ENCODE measurements at places on chromosomes 6 and 20.

DNA sequence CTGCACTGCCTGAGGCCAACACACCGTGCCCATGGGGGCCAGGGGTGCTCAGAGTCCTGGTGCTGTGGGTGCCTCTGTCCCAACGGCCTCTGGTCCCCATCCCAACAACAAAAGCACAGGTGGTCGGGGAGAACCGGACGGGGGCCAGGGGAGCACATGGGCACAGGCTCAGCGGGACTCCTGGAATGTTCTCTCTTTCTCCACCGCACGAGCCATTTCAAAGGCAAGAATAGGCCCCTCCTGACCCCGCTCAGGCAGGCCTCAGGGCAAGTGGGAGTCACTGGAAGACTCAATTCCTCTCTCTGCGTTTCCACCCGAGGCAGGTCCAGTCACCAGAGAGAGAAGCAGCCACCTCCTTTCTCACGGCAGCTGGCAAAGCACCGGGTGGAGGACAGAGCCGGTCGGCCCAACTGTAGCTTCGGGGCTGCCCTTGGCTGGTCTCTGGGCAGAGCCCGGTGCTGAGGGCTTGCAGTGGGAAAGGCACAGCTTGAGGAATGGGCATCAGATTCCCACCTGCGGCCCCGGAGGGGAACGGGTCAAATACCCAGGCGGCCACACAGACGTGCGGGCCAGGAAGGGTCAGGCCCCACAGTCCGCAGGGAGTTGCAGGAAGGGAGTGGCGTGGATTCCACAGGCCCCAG is 55.2 kb downstream of the KCNQ2 start:
- no peak for DNase-seq

DNA sequence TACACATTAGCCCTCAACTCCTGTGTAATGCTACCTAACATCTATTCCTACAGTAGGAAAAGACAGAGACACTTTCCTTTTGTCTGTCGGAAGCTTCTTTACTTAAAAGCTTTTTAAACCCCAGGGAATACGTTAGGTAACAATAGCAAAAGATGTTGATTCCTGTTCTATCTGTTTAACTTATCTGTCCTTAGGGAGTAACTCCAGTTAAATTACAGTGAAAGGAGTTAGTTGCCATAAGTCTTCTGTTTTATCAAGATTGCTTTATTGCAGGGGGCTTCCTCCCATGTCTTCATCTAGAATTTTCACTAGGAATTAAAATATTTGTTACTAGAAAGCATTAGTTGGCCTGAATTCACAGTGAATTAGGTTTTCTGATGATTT is 26.2 kb downstream of the TOP1 start:
- no peak for DNase-seq

GRCh38 chr20:7497985-7498384 is 442.3 kb downstream of the HAO1 start:
- DNase-seq = no peak

GRCh38 chr6:80003826-80004172 is 650 bp upstream of the TTK start:
- no peak for DNase-seq

DNA sequence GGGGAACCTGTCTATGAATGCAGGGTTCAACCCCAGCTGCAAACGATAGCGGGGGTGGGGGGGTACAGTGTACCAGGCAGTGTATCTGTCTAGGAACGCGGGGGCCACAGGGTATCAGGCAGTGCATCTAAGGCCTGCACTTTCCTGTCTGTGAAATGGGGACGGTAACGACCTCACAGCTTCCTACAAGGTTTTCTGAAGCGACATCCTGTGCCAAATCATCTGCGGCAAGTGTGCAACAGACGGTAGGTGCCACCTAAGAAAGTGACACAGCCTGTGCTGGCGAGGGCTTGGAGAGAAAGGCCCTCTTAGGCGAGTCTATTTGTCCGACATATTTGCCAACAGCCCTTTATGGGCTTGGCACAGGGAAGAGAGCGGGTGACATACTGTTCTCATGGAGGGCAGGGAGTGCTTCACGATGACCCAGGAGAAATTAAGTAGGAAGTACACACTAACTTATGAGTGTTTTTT is 3.8 kb downstream of the DIDO1 start:
- no peak for DNase-seq

GRCh38 chr6:118317581-118318563 is 230.2 kb upstream of the PLN start:
- no peak for DNase-seq

GRCh38 chr20:11047559-11047958 is 373.8 kb upstream of the JAG1 start:
- DNase-seq = no peak

DNA sequence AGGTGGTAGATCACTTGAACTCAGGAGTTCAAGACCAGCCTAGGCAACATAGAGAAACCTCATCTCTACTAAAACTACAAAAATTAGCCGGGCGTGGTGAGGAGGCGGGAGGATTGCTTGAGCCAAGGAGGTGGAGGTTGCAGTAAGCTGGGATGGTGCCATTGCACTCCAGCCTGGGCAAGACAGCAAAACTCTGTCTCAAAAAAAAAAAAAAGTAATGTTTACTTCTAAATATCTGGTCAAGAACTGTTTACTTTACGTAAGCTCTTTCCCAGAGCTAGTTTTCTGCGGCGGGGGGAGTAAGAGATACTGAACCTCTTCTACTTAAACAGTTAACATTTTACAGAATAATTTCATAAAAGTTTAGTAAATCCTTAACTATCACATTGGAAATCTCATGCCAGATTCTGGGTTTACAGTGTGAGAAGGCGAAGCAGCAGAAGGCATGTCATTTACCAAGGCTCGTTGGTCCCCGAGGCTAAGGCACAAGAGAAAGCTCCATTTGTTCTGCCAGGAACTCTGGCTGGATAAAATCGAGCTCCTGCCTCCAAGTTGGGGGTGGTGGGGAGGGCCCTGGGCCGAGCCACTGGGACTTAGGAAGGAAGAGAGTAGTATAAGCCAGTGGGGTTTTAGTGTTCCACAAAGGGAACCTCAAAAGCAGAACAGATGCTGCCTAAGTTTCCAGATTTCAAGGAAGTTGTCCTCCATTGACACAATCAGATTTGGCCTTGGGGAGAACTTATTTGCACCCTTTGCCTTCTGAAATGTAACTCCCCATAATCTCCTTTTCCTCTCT is 41.7 kb downstream of the ARFGEF2 start:
- no peak for DNase-seq

DNA sequence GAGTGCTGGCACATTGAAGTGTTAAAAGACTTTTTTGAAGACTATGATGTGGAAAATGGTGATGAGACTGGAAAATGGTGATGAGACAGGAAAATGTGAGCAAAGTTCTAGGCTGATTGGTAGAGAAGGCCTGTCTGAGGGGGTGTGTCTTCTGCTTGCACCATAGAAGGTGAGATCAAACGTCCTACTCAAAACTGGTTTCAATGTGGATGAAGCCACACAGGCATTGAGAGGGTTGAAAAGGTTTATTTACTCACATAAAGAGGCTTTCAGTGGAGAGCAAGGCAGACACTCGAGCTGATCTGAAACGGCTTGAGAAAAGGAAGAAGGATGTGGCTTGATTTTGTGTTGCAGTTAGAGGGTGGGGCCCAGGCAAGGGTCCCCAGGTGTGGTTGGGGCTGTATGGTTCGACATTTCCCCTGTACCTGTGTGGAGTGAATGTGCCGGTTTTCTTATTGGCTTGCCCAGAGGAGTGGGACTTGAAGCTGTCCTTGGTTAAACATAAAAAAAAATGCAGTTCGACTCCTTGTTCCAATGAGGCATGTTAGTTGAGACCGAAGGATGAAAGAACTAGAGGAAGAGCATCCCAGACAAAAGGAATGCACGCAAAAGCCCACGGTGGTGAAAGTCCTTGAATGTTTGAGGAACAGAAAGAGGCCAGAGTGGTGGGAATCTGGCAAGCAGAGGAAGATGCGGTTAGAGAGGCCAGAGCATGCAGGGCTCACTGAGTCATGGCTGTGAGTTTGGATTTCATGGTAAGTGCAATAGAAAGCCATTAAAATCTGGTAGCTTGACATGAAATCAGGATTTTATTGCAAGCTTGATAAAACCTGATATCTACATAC is 172.3 kb downstream of the EPM2A start:
- DNase-seq = no peak

DNA sequence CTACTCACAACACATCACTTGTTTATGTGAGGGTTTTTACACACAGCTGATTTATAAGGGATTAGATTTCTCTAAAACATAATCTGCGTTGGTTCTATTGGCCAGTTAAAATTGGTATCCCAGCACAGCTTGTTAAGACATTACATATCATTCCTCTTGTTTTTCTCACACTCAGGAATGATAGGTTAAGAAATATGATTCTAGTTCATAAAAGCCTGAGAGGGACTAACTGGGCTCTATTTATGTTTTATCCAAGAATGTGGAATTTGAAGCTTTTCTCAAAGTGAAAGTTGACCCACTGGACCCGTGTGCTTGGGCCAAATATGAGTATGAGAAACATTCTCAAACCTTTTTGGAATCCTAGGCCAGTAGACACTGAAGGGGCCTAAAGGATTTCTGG is 117.3 kb downstream of the TMEM170B start:
- no peak for DNase-seq

DNA sequence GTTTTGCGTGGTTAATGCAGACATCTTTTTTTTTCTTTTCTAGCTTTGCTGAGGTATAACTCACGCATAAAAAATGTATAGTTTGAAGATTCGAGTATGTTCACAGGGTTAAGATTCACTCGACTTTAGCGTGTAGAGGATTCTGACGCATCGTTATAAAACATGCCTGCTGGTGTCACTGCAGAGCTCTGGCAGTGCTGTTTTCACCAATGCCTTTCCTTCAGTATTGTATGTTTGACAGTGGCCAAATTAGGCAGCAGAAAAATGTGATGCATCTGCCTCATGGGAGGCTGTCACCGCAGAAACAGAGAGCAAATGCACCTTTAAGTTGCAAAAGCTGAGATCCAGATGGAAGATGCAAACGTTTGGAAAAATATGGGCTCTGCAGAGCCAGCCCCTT is 18.0 kb upstream of the SIRPB2 start:
- no peak for DNase-seq

GRCh38 chr20:44571362-44571988 is 10.9 kb upstream of the PKIG start:
- no peak for DNase-seq

DNA sequence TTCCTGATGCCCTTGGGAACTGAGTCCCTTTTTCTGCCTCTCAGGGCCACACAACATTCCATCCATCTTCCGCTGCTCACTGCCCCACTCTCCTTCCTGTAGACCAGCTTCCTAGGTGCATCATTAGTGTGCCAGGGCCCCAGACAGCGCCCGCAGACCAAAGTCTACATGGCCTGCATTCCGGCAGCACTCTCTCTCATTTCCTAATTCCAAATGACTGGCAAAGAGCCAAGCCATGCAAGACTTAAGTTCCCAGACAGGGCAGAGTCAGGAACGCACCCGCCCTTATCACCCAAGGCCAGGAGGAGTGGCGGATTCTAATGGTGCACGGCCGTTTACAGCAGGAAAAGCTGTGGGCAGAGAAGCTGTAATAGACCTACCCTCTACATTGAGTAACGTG is 159.8 kb upstream of the ARID1B start:
- DNase-seq = no peak

DNA sequence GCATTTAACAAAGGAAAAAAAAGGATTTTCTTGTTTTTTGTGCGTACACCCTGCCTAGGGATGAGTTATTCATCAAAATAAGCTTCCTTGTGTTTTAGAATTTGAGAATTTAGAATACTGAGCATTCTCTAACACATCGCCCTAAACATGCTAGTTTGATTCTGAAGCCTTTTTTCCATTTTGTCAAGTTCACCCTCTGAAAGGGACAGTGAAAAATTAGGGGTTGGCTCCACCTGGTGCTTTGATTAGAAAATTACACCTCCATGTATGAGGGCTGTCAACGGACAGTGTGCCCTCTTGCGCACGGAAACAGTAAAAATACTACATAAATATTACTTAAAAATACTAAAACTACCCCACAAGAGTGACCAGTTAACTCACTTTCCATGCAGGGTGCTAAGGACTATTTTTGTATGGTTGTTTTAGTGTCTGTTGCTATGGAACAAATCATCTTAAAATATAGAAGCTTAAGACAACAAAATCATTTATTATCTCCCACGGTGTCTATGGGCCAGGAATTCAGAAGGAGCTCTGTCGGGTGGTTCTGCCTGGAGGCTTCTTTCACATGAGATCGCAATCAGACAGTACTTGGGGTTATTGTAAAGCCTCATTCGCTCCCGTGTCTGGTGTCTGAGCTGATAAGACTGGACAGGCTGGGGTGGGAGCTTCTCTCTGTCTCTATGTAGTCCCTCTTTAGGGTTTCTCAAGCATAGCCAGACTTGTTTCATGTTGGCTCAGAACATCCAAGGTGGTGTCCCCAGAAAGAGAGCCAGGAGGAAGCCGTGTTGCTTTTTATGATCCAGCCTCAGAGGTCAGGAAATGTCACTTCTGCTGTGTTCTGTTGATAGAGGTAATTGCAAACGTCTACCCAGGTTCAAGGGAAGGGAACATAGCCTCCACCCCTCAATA is 41.1 kb upstream of the TMEM170B start:
- peak; percentile 84 for DNase-seq

GRCh38 chr6:104521176-104521575 is 338.5 kb downstream of the HACE1 start:
- peak; percentile 40 for DNase-seq

DNA sequence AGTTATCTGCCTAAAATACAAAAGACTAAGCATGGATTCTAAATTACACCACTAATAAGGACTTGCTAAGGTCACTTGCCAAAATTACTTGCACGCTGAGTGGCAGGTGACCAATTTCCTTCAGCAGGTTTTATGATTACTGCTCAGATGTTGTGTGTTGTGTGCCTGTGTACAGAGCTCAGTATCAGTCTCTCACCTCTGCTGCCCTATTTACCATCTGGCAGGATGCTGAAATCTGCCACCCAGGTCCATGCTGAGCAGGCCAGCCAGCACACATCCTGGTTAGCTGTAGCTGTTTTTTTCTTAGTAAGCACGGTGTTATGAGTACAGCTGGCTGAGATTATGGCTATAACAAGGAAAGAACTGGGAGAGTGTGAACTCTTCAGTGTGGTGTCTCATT is 34.0 kb downstream of the ELOVL4 start:
- DNase-seq = no peak

GRCh38 chr20:50516180-50516934 is 6.2 kb downstream of the PTPN1 start:
- DNase-seq = no peak

DNA sequence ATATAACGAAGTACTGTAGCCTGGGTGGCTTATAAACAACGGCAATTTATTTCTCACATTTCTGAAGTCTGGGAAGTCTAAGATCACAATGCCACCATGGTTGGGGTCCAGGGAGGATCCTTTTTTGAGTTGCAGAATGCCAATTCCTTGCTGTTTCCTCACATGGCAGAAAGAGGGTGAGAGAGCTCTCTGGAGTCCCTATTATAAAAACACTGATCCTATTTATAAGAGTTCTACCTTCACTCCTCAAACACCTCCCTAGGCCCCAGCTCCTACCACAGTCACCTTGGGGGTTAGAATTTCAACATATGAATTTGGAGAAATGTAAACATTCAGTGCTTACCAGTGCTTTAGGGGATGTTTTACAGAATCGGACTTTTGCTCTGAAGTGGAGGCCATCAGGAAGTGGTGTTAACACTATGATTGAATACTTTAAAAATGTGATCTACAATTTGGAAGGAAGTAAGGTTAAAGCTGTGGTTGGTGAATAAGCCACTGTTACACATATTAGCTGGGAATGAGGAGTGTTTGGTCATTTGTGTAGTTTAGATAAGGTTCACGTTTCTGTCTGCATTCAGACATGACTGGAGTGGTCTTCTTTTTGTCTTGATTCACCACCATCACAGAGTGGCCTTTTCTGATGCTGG is 79.9 kb upstream of the SPTLC3 start:
- no peak for DNase-seq

Measured in right hindlimb (tissue), 1 donor.